ENCODE measurements at places on chromosomes 7 and 10.

GRCh38 chr7:133207687-133208086 lies 45.2 kb upstream of the EXOC4 start:
- no peak for DNase-seq

- DNase-seq = no peak
Observed at GRCh38 chr7:106568680-106569499, 92.1 kb downstream of the CCDC71L start.

GRCh38 chr7:15560968-15561367 lies 847 bp downstream of the AGMO start:
- DNase-seq = no peak

DNA sequence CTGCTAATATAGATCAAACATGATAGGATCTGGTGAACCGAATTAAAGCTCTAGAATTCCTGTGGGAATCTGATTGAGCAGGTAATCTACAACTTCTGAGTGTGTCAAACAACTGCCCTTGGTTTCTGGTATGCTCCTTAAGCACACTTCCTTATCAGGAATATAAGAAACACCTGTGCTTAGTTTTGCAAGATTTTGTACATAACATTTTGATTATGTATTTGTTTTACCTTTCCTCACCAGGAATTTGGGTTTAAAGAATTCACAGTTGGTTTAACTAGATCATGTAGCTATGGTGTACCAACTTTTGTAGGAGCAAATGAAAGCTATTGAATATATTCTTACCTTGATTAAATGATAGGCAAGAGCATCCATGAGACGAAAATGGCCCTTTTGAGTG lies 40.6 kb downstream of the MCU start:
- DNase-seq = no peak

- DNase-seq = no peak
Observed at GRCh38 chr7:99098824-99099498, 44.9 kb downstream of the SMURF1 start.

GRCh38 chr7:46909601-46910051 lies 672.3 kb downstream of the TNS3 start:
- DNase-seq = no peak

- no peak for DNase-seq
Observed at GRCh38 chr10:62990126-62990525, 143.0 kb upstream of the NRBF2 start.

DNA sequence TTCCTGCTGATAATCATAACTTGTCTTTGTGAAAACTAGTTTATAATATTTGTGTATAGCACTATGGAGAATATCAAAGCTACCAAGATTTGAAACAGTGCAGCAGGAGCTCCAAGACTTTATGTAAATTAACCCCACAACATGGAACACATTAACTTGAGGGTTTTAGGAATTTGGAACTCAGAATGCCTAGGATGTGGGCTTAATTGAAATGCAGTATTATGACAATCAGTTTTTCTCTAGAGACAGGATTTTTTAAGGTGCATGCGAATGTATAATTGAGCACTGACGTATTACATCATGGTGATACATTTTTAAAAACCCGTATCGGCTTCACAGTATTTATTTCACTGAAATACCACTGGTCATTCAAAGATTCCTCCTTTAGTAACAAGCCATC lies 313.1 kb upstream of the DGKB start:
- no peak for DNase-seq

GRCh38 chr10:114611617-114612016 lies 46.5 kb downstream of the ABLIM1 start:
- DNase-seq = no peak

- no peak for DNase-seq
Observed at GRCh38 chr7:74173074-74173473, 1.1 kb upstream of the EIF4H start.

- no peak for DNase-seq
Observed at GRCh38 chr10:49740346-49741107, 21.6 kb downstream of the OGDHL start.

DNA sequence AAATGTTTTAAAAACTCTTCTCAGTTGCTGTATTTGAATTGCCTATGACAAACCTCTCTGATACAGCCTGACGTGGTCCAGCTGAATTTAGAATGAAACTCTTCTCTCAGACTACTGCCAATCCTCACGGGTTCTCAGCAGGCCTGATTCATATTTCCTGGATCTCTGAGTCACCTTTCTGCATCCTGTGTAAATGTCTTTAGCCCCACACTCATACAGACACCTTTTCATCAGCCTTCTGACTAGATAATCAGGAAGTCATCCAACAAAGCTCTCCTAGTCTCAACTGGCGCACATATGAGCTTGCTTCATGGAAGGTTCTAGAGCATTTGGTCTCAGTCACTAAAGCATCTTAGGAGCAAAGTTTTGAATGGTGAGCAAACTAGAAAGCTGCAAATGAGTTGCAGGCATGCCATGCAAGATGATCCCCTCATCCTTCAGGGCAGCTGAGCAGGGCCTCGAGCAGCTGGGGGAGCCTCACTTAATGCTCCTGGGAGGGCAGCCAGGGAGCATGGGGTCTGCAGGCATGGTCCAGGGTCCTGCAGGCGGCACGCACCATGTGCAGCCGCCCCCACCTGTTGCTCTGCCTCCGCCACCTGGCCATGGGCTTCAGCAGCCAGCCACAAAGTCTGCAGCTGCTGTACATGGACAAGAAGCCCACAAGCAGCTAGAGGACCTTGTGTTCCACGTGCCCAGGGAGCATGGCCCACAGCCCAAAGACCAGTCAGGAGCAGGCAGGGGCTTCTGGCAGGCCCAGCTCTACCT lies 182.8 kb downstream of the ARHGAP12 start:
- DNase-seq = no peak

DNA sequence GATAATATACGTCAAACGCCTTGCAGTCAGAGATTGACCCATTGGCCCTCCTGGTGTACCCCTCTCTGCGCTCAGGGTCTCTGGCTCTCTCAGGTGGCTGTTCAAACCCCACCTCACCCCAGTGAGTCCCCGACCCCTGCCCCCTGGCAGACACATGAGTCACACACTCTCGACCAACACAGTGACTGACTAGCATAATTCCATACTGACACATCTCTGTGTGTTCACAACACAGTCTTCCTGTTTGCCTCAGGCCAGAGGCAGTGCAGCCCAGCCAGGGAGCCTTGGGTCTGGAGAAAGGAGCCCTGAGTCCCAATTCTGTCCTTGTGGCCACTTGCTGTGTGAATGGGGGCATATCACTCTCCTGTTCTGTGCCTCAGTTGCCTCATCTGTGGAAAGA lies 40.1 kb downstream of the PALD1 start:
- DNase-seq = no peak

GRCh38 chr7:70376561-70377031 lies 755.3 kb upstream of the GALNT17 start:
- DNase-seq = no peak

DNA sequence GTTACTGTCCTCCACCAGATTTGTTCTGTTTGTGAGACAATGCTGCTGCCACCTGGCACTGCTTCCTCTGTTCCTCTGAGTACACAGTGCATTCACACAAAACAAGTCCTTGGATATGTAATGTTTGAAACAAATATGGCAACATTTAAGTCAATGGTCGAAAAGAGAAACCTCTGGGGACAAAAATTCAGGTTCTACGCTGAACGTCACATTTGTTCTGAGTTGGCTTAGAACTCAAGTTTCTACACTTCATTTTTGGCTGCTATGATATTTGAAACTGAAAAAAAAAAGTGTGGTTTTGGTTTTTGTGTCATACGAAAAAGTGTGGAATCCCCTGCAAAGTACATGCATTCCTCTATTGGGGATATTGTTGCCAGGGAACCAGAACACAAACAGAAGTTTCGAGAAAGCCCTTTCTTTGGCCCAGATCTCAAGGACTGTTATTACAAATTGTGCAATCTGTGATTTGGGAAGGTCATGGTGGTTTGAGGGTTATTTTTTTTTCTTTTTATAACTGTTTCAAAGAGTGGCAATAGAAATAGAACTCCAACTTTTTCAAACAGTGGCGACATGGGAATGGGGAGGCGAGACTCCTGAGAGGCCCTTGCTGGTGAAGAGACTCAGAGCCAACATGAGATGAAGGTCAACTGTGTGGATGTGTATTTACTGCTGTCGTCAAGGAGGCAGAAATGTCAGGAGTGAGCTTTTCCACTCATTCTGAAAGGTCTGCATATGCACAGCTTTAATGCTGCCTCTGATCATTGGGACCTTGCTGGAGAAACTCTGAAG lies 127.5 kb downstream of the CUBN start:
- DNase-seq = no peak

GRCh38 chr7:148060724-148061123 lies 529.8 kb upstream of the C7orf33 start:
- no peak for DNase-seq

DNA sequence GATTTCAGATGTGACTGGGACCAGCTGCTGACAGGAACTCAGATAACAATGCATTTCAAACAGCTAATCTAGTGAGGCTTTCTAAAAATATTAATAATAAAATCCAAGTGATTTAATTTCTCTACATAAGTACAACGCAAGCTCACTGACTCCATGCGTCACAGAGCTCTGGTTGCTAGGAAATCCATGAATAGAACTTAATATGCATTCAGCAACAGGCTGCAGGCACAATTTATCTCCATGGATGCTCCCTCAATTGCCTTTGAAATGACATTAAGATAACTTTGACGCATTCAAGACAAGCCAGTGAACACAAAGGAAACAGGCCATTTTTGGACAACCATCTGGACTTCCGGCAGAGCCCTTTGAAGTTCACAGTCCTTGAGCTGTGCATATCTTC lies 118.7 kb upstream of the COL1A2 start:
- DNase-seq = no peak

GRCh38 chr10:43965033-43965917 lies 316.6 kb upstream of the ZNF32 start:
- DNase-seq = no peak

GRCh38 chr7:92731335-92732063 lies 104.9 kb downstream of the CDK6 start:
- DNase-seq = no peak

DNA sequence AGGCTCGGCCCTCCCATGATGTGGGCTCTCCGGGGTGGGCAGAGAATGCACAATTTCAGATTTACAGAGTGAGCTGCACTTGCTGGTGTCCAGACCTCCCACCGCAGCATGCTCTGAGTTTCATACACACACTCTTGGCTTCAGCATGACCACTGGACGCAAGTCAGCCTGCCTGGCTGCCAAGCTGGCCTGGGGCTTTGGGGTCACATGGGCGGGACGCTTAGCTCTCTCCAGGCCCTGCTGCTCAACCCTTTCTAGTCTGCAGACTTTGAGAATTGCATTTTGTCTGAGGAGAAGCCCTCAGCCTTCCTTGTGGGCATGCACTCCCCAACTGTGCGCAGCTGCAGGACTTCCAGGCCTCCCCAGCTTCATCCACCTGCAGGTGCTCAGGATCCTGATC lies 5.7 kb downstream of the CYP2E1 start:
- DNase-seq = no peak

- no peak for DNase-seq
Observed at GRCh38 chr10:91589015-91589657, 43.7 kb downstream of the PPP1R3C start.

GRCh38 chr7:125561006-125561405 lies 631.4 kb upstream of the POT1 start:
- no peak for DNase-seq

DNA sequence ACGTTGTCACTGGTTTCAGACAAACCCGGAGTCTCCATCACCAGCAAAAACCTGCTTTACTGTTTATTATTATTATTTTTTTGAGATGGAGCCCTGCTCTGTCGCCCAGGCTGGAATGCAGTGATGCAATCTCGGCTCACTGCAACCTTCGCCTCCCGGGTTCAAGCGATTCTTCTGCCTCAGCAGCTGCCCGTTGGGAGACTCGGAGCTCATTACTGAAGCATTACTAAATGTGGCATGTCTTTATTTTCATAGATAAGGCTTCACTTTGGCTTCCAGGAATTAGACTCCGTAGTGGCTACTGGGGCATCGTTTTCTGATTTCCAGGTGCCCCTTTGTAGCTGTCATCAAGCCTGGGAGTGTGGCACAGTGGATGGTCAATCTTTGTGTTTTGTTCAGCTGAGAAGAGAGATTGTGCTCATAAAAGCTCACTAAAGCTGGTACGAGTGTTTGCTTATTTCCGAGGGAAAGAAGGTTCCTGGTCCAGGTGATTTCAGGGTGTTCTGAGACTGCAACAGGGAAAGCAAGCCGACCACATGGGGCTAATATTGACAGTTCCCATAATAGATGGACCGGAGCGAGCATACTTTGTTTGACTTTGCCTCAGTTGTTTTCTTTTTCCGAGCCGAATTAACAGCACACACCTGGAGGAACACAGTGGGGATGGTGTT lies 163.1 kb downstream of the CAMK1D start:
- DNase-seq = no peak

- no peak for DNase-seq
Observed at GRCh38 chr7:36245684-36246299, 92.7 kb downstream of the EEPD1 start.
